ENCODE measurements at places on chromosomes 1 and 21.

GRCh38 chr1:211829343-211830054 is 1.1 kb downstream of the LPGAT1 start:
- no peak for DNase-seq

DNA sequence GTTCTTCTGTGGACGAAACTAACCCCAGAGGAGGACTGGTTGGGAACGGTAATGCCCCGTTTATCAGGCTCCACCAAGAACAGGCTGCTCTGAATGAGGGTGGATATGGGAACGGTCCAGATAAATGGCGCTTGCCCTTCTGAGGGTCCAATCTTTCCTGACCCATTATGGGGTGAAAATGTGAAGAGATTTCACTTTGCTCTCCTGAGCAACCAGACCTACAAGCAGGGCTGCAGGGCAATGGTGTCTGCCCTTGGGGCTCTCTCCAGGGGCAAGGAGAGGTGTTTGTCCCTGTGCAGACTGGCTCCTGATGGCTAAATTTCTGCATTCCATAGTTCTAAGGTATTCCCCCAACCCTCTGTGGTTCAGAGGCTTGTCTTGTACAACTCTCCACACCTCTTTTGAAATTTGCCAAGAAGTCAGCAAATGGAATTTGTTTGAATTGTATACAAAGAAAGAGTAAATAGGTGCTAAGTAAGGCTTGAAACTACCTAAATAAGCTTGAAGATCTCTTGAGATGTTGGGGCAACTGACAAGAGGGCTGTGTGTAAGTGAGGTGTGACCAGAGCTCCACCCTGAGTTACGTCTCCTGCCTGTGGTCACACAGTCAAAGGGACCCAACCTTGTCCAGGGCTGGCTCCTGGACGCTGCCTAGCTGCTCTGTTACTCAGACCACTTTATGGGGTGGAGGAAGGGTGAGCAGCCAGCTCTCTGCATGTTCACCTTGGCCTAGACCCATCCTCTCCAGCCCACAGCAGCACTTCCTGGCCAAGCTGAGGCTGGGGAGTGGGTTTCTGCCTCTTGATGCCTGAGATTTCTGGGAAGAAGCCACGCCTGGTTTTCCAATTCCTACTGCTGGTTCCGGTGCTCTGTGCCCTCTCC is 24.8 kb downstream of the SLC2A1 start:
- no peak for DNase-seq

- DNase-seq: no peak
These were observed 987.8 kb upstream of the ADAMTS5 start for GRCh38 chr21:27954543-27955165.

- no peak for DNase-seq
These were observed 194.5 kb downstream of the LHX8 start for GRCh38 chr1:75328691-75329090.

GRCh38 chr1:3014443-3015268 is 6.6 kb upstream of the ACTRT2 start:
- DNase-seq: no peak

DNA sequence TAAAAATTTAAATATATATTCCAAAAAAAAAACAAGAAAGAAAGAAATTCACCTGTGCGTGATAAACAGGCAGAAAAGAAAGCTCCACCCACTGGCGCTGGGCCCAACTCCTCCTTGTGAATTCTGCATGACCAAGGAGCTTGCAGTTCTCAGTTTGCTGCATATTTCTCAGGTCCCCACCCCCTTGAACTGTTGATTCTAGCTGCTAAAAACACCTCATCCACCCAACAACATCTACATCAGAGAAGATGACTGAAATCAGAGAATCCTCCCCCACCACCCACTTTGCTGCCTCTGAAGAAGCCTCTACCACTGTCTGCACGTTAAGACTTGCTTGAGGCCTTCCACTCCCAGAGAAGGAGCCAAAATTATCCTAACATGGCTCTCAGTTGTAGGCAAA is 104.8 kb downstream of the RGS2 start:
- no peak for DNase-seq

DNA sequence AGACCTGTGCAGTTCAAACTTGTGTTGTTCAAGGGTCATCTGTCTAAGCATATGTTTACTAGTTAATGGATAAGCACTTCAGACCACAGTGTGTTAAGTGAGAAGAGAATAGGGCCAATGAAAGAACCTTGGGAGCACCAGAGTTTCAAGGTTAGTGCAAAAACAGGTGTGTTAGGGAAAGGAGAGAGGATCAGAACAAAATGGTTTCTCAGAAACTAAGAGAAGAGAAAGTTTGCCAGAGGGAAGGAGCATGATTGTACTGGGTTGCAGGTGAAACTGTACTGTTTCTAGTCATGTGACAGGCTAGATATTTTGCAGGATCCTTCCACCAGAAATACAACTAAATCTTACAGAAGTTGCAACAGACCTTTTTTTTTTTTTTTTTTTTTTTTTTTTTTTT is 23.3 kb downstream of the RPRD2 start:
- no peak for DNase-seq

Data from effector memory CD8-positive, alpha-beta T cell (primary cell).